ENCODE measurements at places on chromosomes 2 and 18. TPM values are rescaled to one million over a fixed set of nuclear protein-coding genes. Genes with fewer than 3 reads are reported as not detected.

DNA sequence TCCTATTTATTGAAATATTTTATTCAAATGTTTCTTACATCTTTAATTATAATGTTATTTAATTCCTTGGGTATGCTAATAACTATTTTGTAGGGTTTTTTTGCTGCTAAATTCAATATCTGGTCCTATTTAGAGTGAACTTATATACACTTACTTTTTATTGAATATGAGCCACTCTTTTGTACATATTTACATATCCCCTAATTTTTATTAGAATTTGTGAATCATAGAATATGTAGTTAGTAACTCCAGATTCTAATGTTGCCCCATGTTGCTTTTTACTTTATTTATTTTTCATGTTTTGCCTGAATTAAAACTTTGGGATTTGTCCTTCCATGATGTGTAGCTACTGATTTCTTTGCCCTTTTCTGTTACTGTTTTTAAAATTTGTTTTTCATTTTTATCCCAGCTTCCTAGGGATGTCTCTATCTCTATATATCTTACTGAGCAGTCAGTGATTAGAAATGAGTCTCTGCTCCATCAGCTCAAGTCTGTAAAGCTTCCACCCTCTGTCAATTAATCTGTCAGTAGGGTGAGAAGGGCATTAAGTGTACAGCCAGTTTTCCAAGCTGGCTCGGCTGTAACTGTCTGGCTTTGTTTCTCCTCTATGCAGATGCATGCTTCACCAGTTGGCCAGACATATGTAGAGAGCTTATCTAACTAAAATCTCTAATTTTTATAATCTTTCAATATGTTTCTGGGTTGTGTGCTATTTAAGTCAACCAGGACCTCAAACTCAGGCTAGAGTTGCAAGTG is 256.9 kb downstream of the CDH19 start:
- no peak for DNase-seq

DNA sequence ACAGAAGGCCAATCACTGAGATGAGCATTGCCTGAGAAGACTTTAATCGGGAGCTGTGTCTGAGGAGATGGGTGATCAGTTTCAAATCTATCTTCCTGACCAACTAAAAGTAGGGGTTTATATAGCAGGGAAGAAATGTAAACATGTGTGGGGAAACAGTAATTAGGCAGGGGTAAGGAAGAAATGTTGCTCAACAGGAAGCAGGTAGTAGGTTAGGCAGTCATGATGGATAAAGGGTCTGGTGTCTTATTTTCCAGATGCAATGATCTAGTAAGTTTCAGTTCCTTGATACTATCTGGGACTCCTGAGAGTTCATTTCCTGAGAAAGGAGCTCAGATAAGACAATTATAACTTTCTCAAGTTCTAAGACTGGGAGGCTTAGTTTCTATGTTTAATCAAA is 33.8 kb upstream of the DNAJC10 start:
- DNase-seq = no peak

Gene ANO7
- total RNA-seq = 83.5 TPM

DNA sequence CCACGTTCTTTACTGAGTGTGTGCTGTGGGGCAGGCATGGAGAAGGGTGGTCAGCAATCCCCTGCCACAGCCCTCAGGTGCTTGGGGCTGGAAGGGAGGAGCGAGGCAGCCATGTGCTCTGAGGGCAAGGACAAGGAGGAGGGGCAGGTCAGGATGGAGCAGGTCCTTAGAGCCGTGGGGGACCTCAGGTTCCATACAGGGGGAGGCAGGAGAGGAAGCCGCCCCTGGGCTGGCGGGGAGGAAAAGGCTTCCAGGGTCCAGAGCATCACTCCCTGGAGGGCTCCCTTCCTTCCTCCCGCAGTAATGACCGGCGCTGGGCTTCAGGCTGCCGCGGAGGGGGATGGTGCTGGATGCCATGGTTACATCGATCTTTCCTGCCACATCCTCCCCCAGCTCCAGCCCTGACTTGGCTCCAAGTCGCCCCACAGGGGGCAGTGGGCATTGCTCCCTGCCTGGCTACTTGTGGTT is 6.6 kb downstream of the GAREM2 start:
- no peak for DNase-seq

GRCh38 chr2:206154197-206154596 is 5.0 kb downstream of the NDUFS1 start:
- no peak for DNase-seq

- no peak for DNase-seq
Measured at GRCh38 chr2:32289165-32289999, 11.7 kb downstream of the YIPF4 start.

DNA sequence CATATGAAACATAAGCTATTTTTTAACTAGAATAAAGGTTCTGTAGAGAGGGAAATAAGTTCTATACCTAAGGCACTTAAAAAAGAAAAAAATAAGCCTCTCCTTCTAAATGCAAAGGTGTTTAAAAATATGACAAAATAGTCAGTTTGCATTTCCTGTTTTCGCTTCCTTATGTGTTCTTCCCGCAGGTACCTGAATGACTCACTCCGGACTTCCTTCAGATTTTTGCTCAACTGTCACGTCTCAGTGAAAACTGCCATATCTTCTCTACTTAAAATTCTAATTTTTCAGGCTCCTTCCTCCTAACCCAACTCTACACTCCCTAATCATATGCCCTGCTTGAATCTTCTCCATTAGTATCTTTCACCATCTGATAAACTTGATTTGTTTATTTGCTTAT is 1333.1 kb downstream of the LRP1B start:
- no peak for DNase-seq

Gene CAPG
- total RNA-seq = 46.3 TPM

DNA sequence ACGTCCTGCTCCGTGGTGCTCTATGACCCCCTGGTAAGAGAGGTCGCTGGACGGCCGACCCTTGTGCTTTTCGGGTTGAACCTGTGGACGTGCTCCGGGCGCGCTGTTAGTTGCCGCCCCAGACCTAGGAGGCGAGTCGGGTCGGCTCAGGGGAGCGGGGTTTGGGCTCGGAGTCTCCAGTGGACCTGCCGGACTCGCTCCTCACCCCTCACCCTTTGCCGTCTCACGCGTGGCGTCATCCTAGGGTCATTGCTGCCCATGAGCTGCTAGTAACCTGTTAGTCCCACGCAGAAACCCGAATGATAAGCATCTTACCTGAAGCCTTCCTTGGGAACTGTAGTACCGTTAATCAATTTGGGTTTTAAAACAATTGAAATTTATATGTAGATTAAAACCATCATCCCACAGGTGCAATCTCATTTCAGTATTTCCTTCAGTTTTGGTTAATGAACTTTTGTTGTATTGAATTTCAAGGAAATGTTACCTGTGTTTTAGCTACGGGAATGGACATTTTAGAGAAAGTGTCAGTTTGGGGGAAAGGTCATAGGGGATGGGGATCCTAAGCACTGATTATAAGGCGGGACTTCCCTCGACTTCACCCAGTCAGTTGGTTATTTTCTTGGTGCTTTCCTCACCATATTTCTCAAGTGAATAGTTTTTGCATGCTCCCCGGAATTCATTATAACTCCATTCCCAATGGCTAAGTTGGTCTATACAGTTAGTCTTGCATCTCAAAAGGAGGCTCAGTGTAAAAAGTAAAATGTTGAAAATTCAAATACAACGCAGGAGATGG is 536 bp downstream of the ELP2 start:
- DNase-seq = no peak

GRCh38 chr18:49368876-49369440 is 91.5 kb downstream of the DYM start:
- no peak for DNase-seq

DNA sequence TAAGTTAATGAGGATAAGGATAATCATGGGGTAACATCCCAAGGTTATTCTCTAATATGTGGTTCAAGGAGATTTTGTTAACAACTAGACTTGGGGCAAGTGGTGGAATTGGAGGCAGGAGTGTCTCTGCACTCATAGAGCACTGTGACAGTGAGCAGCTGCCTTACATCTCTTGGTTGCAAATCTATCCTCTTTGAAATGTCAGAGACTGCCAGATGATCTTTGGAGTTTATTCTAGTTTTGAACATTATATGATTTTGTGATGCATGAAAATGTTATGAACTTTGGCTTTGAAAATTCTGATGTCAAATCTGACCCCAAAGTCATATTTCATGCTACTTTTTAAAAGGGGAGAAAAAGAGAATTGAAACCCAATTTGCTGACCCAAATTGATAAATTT is 861.1 kb downstream of the CNTNAP5 start:
- no peak for DNase-seq

DNA sequence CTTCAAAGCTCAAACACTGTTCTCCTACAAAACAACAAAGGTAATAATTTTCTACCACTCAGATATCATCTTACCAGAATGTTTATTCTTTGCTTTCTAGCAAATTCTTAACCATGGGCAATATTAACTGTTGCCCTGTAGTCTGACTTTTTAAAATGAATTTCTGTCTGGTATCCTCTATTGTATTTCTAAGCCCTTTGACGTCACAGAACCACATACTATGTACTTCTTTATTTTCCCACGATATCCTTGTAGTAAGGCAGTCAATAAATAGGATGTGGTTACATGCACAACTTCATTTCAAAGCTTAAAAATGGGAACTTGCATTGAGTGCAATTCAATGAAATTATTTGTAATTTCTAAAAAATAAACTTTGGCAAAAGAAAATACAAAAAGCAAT is 58.7 kb downstream of the THADA start:
- DNase-seq = no peak

GRCh38 chr2:241910604-241911520 is 41.3 kb downstream of the RTP5 start:
- DNase-seq = no peak

Gene TXNDC2
- 0.28 TPM for total RNA-seq

DNA sequence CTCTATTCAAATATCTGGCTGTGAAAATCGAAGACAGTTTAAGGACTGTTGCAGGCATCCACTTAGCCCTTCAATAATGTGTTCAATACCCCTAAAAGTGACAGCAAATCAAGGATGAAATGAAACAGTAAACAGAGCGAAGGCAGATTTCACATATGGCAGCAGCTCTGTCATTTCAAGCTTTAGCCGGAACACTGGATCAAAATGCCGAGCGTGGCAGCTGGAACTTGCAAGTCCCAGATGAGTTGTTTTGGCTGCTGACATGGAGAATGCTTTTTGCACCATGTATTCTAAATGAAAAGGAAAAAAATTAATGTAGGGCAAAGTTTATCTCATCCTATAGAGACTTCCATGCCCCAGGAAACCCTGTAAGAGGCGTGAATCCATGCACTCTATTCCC is 18.0 kb downstream of the LRRC30 start:
- no peak for DNase-seq

DNA sequence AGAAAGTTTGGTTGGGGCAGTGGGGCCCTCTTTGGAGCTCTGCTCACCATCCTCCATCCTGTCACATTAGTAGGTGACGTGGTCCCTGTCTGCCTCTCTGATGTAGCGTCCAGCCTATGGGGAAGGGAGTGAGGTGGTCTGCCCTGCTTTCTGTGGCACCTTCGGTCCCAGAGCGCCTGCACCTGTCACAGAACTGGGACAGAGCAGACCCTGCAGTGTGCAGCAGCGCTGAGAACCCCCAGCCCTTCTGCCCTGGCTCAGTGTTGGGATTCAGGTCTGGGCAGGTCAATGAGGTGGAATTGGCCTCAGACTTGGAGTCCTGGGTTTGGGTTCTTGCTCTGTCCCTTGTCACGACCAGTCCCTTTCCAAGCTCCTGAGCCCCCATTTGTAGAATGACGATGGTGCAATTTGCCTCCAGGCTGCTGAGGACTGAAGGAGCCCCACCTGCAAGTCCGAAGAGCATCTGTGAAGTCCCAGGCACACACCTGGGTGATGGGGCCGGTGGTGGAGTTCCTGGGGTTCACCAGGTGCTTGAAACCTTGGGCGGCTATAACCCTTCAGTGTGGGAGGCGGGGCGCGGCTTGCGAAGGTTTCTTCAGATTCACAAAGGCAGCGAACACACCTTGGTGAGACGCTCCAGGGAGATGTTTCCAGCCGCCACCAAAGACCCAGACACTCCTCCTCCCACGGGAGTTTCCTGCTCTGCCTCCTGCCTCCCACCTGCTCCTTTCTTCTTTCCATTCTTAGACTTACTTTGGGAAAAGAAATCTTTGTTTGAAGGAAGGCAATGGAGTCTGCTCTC is 265.4 kb upstream of the HDAC4 start:
- peak; percentile 44 for DNase-seq

GRCh38 chr18:49234984-49235383 is 225.5 kb downstream of the DYM start:
- DNase-seq = no peak

GRCh38 chr18:79093986-79094385 is 24.8 kb downstream of the ATP9B start:
- DNase-seq = no peak

- DNase-seq = no peak
Measured at GRCh38 chr18:46080156-46080555, 8.1 kb upstream of the PSTPIP2 start.

- peak; percentile 85 for DNase-seq
Measured at GRCh38 chr2:74119912-74120825, 27.5 kb downstream of the BOLA3 start.

DNA sequence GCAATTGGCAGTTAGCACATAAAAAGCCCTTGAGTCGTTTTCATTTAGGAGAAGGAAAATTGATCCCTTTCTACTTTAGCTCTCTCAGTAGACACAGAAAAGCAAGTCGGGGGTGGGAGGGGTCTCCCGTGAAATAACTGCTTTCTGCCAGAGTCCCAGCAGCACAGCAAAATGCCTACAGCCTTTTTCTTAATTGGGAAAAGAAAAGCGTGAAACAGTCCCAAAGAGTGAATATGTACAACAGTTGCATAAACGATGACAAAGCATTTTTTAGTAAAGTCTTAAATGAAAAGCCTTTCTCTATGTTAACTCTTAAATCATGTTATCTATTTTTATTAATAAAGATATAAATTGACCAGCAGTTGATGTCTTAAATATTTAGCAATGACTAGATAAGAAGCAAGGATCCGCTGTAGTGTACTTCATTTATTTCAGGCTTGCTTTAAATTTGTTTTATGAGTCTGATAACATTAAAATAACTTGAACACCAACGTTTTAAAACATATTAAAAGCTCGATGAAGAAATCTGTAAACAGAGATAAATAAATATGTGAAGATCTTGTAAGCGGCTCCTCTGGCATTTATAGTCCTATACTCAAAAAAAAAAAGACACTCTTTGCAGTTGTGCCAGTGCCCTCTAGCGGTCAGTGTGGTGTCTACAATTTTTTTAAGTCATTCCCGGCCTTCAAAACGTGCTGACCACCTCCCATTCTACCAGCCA is 42.3 kb upstream of the ATIC start:
- no peak for DNase-seq

DNA sequence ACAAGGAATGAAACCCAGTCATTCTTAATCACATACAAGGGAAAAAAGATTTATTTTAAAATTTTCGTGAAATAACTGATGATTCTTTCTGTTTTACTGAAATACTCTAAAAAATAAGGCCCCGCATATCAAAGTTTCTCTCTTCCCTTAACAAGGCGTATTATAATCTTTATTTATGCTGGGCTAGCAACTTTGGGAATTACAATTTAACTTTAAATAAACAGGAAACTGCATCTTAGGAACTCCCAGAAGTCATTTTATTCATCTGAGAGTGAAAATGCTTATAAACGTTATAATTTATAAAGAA is 166.7 kb downstream of the TCF4 start:
- no peak for DNase-seq

DNA sequence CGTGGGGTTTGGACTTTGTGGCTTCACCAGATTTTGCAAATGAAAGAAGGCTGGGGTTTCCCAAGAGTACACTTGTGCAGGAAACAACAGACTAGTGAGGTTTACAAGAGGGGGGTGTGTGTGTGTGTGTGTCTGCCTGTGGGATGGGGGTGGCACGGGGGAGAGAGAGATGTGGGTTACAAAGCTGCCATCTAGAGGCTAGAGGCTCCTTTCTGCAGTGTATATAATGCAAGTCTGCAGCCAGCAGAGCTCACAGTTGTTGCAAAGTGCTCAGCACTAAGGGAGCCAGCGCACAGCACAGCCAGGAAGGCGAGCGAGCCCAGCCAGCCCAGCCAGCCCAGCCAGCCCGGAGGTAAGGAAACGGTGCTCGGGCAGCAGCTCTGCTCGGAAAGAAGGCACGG is at the start of gene ACKR3:
TSS of gene ACKR3 (plus strand) at position 253 of the 401 bp plus-strand sequence. CDS start 10,641 bp downstream, outside the sequence.
- peak; percentile 69 for DNase-seq
